ENCODE measurements at places on chromosomes 11 and 22.

- DNase-seq = no peak
These were observed 20.7 kb downstream of the TNKS1BP1 start for GRCh38 chr11:57303990-57304579.

- no peak for DNase-seq
These were observed 1213.8 kb downstream of the TBC1D22A start for GRCh38 chr22:47976219-47976618.

- DNase-seq = no peak
These were observed 87.7 kb downstream of the GRAMD1B start for GRCh38 chr11:123517559-123518364.

- no peak for DNase-seq
These were observed 83.5 kb upstream of the THY1 start for GRCh38 chr11:119506436-119506835.

DNA sequence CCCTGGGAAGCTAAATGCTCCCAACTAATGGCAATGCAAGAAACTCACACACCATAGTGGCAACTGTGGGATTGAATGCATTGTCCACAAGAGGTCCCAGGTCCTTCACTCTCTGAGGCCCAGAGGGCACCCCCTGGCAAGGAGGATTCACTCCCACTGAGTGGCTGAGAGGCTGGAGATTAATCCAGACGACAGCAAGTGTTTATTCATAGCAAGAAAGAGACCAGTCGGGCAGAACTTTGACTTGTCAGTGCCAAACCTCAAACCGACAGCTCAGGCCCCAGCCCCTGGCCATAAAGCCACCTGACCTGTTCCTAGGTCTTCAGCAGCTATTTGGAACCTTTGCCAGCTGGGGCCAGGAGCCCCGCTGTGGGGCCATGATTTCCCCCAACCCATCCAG is 54.5 kb upstream of the MPEG1 start:
- DNase-seq = no peak

- DNase-seq = no peak
These were observed 438.5 kb upstream of the LRRC4C start for GRCh38 chr11:41897991-41898390.

GRCh38 chr11:72798361-72798760 is 4.5 kb upstream of the STARD10 start:
- DNase-seq = no peak

GRCh38 chr11:118522571-118523072 is 4.7 kb upstream of the TTC36 start:
- DNase-seq = no peak

- DNase-seq = no peak
These were observed 1.4 kb downstream of the AIFM3 start for GRCh38 chr22:20968281-20968977.

- no peak for DNase-seq
These were observed 115.5 kb downstream of the PHF21B start for GRCh38 chr22:44894321-44894720.

- DNase-seq = no peak
These were observed 6.5 kb downstream of the KCNQ1 start for GRCh38 chr11:2451336-2451735.

All from NCI-H1930 (cell line).